ENCODE measurements at places on chromosomes 1 and 21.

DNA sequence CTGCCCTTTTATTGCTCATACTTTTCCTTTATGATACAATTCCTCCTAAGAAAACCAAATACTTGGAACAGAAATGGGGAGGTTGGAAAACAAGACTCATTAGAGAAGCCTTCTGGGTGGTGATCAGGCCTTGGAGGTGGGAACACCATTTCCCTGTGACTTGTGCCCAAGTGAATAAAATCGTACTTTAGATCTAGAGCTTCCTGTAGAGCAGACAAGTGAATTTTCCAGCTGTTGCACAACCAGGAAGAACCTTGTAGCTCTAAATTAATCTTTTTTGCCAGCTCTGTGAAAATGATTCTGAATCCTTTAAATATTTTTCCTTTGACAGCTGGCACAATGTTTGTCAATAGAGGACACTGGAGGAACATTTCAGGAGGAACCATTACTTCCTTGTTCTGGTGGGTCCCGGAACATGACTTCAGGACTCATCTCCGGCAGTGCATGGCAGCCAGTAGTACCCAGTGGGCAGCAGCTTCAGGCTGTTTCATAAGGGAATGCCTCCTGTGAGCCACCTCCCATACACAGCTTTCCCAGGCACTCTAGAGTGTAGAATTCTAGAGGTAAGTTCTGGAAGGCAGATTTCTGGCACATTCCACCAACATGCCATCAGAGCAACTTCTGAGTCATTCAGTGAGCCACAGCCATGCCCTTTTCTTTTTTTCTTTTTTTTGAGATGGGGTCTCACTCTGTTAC lies 5.5 kb upstream of the SNAPIN start:
- DNase-seq: no peak

DNA sequence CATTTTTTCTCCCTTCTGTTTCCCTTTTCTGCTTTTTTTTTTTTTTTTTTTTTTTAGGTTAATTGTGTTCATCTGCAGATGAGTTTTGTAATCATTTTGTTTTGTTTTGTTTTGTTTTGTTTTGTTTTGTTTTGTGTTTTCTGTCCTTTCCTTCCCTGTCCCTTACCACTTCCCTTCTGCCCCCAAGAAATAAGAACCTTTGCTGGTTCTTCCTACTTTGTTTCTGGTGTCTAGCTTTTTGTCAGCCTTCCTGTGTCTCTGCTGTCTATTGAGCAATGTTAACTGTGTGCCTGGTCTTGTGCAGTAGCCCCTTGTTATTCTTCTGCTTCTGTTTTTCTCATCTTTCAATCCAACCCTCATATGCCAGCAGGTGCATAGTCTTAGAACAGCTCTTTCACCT lies 46.0 kb downstream of the MPZL1 start:
- DNase-seq: no peak

DNA sequence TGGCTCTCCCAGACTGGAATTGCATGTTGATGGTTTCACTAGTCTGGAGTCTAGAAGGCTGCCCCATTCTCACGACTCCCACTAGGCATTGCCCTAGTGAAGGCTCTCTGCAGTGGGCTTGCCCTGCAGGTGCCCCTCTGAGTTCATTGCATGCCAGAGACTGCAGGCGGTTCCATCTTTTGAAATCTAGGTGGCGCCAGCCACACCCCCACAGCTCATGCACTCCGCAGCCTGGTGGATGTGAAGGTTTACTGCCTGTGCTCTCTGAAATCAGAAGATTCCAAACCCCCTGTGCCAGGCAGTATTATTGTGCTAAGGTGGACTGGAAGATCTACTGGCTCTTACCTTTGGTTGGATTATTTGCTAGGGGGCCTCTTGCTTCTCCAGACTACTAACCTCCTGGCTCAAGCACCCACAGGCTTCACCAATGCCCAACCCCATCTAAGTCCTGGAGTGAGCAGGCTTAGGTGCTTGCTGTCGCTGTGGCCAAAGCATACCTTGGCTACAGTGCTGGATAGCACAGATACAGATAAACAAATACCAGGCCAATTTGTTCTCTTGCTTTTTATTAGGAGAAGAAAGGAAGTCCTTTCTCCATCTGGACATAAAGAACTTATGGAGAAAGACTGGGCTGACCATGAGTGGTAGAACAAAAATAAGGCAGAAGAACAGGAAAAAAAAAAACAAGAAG lies 83.5 kb upstream of the SIM2 start:
- DNase-seq: no peak

- DNase-seq: no peak
These were observed 116.1 kb downstream of the SPATA17 start for GRCh38 chr1:217747156-217747769.

DNA sequence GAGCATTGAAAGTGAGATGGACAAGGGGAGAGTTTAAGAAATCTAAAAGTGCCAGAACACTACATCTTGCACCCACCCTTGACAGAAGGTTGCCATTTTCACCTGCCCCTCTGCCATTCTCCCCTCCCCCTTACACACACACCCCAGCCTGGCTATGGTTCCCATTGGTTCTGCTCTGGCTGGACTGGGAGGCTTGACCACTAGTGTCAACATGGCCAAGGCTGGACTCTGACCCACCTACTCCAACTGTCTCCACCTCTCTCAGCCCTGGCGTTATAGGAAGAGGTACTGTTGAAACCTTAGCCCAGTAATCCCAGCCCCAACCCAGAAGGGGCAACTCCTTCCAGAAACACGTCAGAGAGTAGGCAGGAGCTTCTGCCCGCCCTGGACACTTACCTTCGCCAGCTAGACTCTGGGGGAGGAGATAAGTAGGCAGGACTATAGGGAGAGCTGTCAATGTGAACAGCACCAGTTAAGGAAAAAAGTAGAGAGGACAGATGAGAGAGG lies 4.5 kb downstream of the CRTC2 start:
- DNase-seq: no peak

- DNase-seq: no peak
These were observed 11.8 kb downstream of the NFYC start for GRCh38 chr1:40703316-40703715.

GRCh38 chr21:25559746-25560145 lies 47.5 kb downstream of the MRPL39 start:
- no peak for DNase-seq

DNA sequence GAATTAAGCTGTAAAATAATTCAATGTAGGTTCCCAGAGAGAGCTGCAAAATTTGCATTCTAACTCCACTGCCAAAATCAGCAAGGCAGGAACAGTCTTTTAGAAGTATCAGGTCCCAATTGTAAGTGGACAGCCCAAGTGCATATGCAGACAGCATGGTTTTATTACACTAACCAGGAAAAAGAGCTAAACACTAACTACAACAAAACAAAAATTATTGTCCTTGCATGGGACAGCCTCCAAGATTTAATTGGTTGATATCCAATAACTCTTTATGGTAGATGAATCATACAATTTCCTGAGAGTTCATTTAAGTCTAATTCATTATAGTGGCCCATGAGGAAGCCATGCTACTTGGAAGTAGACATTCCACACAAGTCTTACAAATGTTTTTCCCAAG lies 154.3 kb upstream of the ZNF648 start:
- no peak for DNase-seq

DNA sequence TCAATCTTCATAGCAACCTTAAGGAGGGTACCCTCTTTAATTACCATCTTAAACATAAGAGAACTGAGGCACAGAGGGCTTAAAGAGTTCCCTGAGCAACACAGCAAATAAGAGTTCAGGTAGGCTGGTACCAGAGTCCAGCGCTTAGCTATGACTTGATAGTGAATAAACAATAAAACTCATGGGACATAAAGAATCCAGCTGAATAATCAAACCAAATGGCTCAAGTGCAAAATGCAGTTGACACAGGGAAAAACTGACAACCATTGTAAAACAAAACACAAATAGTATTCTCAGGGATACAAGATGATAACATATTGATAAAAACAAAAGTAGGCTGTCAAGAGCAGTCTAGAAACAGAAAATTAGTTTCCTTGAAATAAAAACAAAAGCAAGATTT lies 176.9 kb upstream of the HMGB4 start:
- DNase-seq: no peak

GRCh38 chr1:119651641-119652040 lies 3.6 kb upstream of the ZNF697 start:
- DNase-seq: no peak

- DNase-seq: no peak
These were observed 24.2 kb downstream of the ZBTB18 start for GRCh38 chr1:244075247-244075722.

- DNase-seq: no peak
These were observed 55.1 kb downstream of the PRDX6 start for GRCh38 chr1:173532237-173532636.

DNA sequence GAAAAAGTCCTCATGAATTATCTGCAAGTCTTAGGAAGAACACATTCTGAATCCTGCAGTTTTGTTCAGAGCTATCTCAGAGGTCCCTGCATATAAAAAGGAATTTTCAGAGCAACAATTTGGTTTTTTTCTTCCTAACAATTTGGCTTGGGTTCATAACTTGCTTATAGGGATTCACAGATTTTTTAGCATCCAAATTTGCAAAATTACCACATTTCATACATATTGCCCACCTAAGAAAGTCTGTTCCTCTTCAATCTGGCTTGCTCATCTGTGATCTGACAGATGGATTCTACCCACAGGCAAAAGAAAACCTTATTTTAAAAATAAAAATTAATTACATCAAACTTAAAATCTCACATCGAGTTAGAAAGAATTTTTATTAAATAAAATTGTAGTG lies 714.4 kb upstream of the NCAM2 start:
- DNase-seq: no peak

- no peak for DNase-seq
These were observed 569 bp downstream of the ATF3 start for GRCh38 chr1:212608959-212609700.

GRCh38 chr1:23795676-23796465 lies 4.7 kb downstream of the GALE start:
- DNase-seq: no peak

DNA sequence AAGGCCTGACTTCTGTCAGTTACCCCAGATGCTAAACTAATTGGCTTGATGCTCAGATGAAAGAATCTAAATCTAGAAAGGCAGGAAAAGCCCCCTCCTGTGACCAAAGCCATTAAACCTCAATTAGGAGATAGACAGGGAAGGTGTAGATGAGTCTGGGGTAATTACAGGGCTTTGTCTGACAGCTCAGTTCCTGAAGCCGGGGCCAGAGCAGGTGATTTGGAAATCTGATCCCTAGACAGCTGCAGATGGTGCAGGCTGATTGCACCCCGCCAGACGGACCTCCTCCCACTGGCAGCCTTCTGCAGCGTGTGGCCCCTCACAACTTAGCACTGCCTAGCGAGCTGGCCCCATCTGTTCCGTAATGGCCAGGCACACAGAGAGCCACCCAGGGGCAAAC lies 395.1 kb downstream of the HLX start:
- no peak for DNase-seq

DNA sequence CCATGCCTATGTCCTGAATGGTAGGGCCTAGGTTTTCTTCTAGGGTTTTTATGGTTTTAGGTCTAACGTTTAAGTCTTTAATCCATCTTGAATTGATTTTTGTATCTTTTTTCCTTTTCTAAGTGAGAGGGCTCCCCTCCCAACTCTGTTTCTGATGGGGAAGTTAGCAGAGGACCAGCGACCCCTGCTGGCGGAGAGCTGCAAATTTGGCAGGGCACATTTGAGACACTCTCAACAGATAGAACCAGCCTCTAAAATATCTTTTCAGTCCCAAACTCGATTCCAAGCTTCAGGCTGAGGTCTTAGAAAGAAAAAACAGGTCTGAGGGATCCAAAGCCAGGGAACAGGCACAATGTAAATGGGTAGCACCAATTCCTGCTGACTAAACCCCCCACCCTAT lies 32.5 kb downstream of the LRRC3 start:
- DNase-seq: peak; percentile 24

DNA sequence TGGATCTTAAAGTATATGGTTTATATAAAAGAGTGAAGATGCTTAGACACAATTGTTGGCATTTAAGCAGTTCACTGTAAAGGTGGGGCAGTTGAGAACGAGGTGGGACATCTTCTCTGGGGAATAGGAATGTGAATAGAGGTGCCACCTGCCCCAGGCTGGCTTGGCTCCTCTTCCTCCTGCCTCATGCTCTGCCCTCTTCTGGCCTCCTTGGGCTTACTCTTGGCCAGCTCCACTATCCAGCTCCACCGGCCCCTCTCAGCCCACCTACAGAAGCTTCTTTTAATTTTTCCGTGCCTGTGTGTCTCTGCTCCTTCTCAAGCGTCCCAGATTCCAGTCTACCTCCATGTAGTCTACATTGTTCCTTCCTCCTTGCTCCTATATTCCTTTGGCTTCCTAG lies 122.1 kb downstream of the NUF2 start:
- DNase-seq: no peak

DNA sequence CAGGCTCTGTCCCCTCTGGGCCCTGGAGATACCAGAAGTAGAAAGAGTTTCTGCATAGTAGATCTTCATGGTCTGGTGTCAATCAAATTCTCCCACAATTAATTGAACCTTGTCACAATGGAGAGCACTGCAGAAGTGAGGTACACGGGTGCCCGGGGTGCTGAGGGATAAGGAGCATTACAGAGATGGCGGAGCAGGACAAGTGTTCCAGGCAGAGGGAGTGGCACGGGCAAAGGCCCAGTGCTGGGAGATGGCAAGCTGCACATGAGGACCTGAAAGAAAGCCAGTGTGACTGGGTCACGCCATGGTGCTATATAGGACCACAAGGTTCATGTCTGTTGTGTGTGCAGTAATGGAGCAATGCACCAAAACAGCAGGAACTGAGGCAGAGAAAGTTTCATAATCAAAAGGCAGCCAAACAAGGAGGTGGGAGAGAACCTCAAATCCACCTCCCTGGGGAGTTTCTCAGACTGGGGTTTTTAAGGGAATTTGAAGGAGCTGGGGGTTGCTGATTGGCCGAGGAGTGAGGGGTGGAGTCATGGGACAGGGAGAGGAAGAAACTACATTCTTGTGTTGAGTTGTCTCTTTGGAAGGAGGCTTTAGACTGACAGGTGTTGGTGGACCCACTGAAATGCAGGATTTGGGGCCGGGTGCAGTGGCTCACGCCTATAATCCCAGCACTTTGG lies 27.7 kb downstream of the ACOT11 start:
- DNase-seq: no peak

- DNase-seq: no peak
These were observed 25.8 kb downstream of the CD247 start for GRCh38 chr1:167492481-167492910.

- DNase-seq: no peak
These were observed 931.0 kb downstream of the TTLL7 start for GRCh38 chr1:83067954-83068353.

GRCh38 chr1:34611571-34611970 lies 143.3 kb upstream of the GJB5 start:
- DNase-seq: no peak

- no peak for DNase-seq
These were observed 123.5 kb upstream of the HOOK1 start for GRCh38 chr1:59691261-59691660.

DNA sequence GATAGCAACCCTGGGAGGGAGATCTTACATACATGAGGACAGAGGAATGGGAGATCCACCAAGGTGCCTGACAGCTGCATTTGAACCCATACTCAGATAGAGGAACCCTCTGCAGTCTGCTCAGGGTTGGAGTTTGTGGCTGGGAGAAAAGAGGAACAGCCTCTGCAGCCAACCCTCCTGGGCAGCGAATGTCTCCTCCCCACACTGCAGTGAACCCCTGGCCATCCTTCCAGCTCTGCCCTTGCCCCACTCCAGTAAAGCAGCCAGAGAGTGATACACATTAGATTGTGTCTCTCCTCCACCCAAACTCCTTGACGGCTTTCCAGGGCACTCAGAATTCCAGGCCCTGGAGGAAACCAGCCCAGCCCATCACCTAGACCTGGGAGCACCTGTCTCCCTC lies 137.7 kb downstream of the RUNX1 start:
- DNase-seq: no peak

Measured in stimulated activated CD8-positive, alpha-beta memory T cell treated with anti-CD3 and anti-CD28 coated beads, Interleukin-7, amount 100 ng/mL, for 1 hour (primary cell).